HS-27A (cell line): ENCODE measurements at places on chromosomes 5 and 9.

DNA sequence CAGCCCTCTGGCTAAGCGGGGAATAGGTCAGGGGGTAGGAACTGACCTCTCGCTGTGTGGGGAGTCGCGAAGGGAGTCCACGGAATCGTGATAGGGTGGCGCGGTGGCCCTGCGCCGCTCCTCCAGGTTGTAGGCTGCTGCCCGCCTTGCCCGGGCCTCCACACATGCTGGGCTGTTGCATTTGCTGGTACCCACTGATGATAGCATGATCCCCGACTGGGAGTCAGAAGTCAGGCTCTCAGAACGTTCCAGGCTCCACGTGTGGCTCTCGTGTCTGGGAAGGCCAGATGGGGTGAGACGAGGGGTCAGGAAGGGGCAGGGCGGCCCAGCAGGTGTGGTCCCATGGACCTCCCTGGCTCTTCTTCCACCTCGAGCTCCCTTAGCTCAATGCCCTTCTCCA is 56.0 kb downstream of the PSD2 start:
- no peak for DNase-seq

- no peak for DNase-seq
Observed at GRCh38 chr5:9861666-9862256, 231.6 kb upstream of the TAS2R1 start.

DNA sequence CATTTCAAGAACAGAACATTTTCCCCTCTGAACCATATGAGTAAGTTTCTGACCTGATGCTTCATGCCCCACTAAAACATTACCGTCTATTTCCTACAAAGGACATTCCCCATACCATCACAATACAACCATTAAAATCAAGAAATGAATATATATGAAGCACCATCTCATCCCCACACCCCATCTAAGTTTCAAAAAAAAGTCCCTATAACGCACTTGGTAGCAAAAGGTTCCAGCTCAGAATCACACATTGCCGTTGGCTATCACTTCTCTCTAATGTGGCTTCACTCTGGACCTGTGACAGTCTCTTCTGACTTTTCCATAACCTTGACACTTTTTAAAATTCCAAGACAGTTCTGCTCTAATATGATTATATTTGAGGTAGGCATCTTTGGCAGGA is 5.9 kb downstream of the EMB start:
- DNase-seq = no peak

DNA sequence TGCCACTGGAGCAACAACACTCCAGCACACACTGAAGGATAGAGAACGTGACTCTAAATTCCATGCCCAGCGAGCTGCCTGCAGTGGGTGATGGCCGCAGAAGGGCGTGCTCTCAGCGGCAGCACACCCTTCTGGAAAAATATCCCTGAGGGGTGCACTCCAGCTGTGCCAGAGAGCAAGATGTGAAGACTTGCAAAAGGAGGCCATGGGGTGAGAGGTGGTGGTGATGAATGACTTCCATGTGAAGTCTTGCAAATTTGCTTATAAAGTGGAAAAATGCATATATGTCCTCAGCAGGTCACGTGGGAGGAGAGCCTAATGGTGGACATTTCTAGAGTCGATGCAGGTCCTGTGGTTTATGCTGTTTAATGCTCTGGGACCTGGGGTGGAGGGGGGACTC is 39.8 kb upstream of the COL5A1 start:
- no peak for DNase-seq
